ENCODE measurements at places on chromosomes 6 and 20. TPM values are rescaled to one million over a fixed set of nuclear protein-coding genes. Genes with fewer than 3 reads are reported as not detected.
A peak's percentile ranks its signal among the peaks of the same experiment; 100 is the strongest.

GRCh38 chr20:40956542-40957264, 71.9 kb upstream of the TOP1 start:
- peak; percentile 5 for DNase-seq

- DNase-seq: no peak
These were observed 102.7 kb upstream of the CNKSR3 start for GRCh38 chr6:154613137-154613676.

GRCh38 chr6:33587529-33587928, 7.5 kb upstream of the BAK1 start:
- DNase-seq: no peak

- DNase-seq: no peak
These were observed 180.0 kb upstream of the UST start for GRCh38 chr6:148566664-148567350.

DNA sequence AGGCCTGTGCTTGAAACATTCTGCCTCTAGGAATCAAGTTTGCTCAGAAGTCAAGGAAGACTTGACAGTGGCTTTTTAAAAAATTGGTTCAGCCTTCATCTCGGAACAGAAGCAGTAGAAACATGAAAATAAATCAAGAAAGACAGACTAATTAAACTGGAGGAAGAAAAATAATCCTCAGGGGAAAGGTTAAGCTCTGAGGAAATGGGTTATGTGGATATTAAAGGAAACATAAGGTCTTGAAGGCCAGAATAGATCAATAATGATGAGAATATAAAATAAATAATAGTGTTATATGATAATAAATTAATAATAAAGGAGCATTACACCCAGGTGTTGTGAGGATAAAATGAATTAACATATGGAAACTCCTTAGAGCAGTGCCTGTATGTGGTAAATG, 121.7 kb downstream of the GPR63 start:
- no peak for DNase-seq

DNA sequence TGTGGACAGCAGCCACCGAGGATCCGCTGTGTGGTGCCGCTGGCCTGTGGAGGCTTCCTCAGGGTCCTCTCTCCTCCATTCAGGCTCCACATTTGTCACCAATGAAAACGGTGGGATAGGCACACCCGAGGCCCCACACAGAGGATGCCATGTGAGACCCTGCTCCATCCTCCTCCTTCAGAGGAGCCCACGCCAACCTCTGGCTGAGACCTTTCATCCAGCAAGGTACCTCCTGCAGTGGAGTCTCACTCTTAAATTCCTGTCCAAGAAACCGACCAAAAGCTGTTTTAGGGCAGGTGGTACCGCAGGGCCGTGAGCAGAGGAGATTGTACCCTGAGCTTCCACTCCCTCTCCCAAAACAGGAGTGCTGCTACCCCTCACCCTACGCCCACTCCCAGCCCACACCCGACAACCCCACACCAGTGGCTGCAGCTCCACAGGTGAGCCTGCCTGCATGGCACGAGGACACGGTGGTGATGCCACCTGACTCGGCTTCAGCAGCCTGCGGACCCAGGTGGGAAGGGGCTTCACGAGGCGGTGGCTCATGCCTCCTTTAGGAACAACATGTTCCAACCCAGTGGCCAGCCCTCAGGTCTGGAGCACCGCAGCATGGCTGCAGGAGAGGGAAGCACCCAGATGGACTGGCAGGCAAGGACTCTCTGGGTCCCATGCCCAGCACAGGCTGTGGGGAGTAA, 237.6 kb upstream of the AFDN start:
- no peak for DNase-seq

GRCh38 chr20:61600016-61600415, 348.0 kb downstream of the CDH4 start:
- no peak for DNase-seq

GRCh38 chr20:32278199-32278643, 770 bp downstream of the KIF3B start:
- DNase-seq: no peak

DNA sequence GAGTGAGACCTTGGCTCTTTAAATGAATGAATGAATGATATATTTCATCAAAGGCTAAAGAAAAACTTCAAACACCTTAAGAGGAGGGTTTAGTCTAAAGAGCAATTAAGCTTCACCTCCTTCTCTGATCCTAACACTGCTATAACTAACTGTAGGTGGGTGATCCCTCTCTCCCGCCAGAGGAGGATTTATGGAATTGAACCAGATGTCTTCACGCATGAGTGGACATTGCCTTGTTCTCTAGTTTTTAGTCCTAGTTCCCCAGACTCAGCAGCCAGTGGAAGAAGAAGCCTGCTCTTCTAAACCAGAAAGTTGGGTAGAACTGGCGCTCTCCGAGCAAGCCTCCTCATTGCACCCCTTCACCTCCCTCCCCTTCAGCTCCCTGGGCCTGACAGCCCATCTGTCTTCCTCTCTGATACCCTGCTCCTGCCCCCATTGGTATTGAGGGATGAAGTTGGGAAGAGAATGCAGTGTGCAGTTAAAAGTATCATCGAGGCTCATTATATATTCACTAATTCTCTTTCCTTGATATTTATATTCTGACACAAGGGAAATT, 142.7 kb downstream of the ARID1B start:
- no peak for DNase-seq

GRCh38 chr6:44481056-44481455, 93.5 kb downstream of the CDC5L start:
- DNase-seq: no peak

DNA sequence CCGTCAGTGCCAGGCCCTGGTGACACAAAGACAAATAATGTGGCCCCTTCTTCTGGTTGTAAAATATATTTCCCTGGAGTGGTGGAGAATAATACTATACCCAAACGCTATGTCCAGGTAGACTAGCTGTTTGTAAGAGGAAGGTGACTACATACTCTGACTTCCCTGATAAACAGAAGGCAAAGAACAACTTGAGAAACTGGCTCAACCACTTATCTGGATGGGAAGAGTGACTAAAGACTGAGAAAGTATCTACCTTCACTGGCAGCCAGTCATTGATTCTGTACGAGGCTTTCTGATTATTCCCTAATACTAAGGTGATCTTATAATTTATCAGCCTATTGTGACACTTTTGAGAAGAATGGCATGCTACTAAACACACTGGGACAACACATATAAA, 569.7 kb downstream of the EPHA7 start:
- no peak for DNase-seq

DNA sequence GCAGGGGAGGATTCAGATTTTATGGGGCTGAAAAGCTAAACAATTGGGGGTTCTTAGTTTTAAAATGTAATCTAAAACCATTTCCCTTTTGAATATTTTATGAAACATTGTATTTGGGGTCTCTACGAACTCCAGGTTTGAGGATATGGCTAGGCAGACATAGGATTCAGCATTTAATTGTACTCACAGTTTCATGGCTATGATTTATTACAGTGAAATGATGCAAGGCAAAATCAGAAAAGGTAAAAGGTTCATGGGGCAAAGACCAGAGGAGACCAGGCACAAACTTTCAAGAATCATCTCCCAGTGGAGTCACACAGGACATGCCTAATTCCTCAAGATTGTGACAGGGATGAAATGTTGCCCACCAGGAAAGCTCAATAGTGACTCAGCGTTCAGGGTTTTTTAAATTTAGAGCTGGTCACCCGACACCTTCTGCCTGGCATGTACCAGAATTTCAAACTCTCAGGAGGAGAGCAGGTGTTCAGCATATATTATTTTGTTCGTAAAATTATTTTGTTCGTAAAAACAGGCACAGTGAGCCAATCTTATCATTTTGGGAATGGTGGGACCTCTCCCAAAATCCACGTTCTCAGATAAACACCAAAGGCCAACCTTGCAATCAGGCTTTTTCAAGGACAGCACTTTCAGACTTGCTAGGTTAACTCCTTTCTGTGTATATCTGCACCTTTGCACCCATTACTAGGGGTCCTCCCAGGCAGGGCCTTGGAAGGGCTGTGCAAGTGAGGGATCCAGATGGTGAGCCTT, 270.3 kb downstream of the NKAIN2 start:
- no peak for DNase-seq

DNA sequence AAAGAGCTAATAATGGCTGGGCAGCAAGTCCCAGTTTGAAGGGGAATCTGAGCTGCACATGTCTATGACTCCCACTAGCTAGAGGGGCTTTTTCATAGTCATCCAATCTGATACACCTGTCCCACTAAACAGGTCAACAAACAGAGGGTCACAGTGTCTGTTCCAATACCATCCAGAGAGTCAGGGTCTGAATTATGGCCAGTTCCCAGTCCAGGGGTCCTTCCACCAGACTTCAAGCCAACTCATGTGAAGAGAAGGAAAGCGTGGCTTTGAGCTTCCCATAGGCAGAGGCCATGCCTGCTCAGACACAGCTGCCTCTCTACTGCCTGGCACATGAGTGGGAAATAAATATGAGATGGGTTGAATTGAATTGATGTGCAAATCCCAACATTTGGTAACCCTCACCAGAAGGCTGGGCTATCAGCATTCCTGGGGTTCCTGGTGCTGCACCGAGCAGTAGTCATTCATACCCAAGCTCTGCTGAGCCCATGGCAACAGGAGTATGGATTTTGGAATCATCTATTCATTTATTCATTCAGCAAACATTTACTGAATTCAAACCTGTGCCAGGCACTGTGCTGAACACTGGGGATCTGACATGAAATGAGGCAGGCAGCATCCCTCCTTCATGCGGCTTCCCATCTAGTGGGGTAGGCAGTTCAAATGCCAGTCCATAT, 17.2 kb downstream of the TP53RK start:
- no peak for DNase-seq

GRCh38 chr6:145530454-145530853, 204.9 kb downstream of the EPM2A start:
- no peak for DNase-seq

DNA sequence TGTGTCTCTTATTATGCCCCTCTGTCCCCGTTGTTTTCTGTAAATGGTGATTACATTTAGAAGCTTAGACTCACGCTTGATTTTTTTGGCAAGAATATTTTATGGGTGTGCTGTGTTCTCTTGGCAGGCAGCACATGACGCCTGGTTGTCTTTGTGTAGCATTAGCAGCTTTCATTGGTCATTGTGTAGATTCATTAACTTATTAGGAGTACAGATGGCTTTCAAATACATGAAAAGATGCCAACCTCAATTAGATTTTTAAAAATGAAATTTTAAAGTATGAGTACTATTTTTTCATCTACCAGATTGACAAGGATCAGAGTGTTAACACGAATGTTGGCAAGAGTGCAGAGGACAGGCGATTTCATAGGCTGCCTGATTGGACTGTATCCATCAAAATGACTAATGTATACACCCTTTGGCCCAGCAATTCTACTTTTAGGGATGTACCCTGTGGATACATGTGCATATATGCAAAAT, 15.2 kb downstream of the COX4I2 start:
- DNase-seq: peak; percentile 82

GRCh38 chr20:37308086-37309050, 18.9 kb downstream of the MANBAL start:
- no peak for DNase-seq

- DNase-seq: no peak
These were observed 18.3 kb downstream of the BTN2A1 start for GRCh38 chr6:26475823-26476729.

GRCh38 chr6:41966214-41966920, 24.8 kb upstream of the CCND3 start:
- no peak for DNase-seq

DNA sequence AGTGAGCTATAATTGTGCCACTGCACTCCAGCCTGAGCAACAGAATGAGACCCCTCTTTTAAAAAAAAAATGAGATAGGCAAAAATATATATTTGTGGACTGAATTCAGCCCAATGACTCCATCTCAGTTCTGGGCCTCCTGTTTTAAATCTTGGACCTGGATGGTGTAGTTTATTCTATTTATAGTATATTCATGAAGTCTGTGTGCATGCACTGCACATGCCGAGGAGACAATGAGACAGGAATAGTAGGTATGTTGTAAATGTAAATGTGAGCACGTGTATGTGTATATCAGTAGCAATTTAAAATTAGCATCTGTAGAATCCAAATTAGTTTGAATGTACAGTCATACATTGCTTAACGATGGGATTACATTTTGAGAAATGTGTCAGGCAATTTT, 91.0 kb downstream of the TBC1D7 start:
- DNase-seq: no peak

GRCh38 chr20:53658973-53659372, 65.3 kb upstream of the ZNF217 start:
- no peak for DNase-seq

DNA sequence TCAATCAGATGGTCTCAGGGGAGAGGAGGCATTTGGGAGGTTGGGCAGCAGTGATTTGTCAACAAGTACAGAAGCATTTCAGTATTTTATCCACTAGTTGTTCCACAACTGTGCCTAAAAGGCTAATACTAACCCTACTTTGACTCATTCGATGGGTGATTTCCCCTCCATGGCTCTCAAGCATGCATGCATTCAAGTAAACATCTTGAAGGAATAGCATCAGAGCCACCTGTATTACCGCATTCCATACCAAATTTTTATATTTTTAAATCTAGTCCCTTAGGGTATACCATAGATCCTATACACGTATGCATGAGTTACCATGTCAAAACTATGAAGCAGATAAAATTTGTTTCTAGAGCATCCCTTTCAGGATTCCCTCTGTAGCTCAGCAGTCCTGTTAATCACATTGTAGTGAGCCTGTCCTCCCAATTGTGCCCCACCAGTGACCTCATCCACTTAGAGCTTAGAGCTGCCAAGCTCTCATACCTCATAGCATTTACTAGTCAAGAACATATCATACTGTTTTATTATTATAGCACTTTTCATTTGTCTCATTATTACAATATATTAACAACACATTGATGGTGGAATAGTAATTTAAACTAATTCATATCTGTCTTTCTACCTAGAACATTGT, 213.8 kb downstream of the LAMA2 start:
- DNase-seq: no peak

- no peak for DNase-seq
These were observed 72.2 kb upstream of the PTCHD4 start for GRCh38 chr6:48183178-48183577.

- no peak for DNase-seq
These were observed 68.9 kb upstream of the FAM184A start for GRCh38 chr6:119147101-119148053.

GRCh38 chr6:36227379-36228228, 31.1 kb downstream of the BRPF3 start:
- DNase-seq: no peak

DNA sequence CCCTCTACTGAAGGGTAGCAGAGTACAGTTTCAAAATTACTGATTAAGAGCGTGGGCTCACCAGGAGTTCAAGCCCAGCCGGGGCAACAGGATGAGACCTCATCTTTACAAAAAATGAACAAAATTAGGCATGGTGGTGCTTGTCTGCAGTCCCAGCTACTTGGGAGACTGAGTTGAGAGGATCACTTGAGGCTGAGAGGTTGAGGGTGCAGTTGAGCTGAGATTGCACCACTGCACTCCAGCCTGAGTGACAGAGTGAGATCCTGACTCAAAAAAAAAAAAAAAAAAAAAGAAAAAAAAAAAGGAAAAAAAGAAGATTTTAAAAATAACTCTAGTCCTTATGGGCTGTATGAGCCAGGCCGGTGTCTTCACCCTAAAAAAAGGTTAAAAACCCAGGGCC, 18.7 kb downstream of the PABPC1L start:
- DNase-seq: no peak

GRCh38 chr6:28922821-28923317, 916 bp downstream of the TRIM27 start:
- DNase-seq: no peak

ETV7 gene
- total RNA-seq: 0.49 TPM

SLC22A2 gene
- not detected for total RNA-seq

PSORS1C1 gene
- 5.9 TPM for total RNA-seq

EDN1 gene
- 6.3 TPM for total RNA-seq

TMEM217 gene
- 1.3 TPM for total RNA-seq

DPPA5 gene
- not detected for total RNA-seq

KLHDC3 gene
- total RNA-seq: 82.3 TPM

TFAP2A gene
- 25.0 TPM for total RNA-seq

PTGIS gene
- 14.0 TPM for total RNA-seq

EDEM2 gene
- total RNA-seq: 11.9 TPM

OXT gene
- total RNA-seq: not detected

Data from skin of body (tissue), 3 donors.